ENCODE measurements at places on chromosomes 16 and 17.
A peak's percentile ranks its signal among the peaks of the same experiment; 100 is the strongest.

GRCh38 chr17:42697108-42697811 lies 14.9 kb downstream of the CNTNAP1 start:
- DNase-seq: no peak

GRCh38 chr17:55368706-55369105 lies 52.9 kb downstream of the MMD start:
- DNase-seq: no peak

- no peak for DNase-seq
Measured at GRCh38 chr16:83923581-83924365, 24.9 kb downstream of the MLYCD start.

DNA sequence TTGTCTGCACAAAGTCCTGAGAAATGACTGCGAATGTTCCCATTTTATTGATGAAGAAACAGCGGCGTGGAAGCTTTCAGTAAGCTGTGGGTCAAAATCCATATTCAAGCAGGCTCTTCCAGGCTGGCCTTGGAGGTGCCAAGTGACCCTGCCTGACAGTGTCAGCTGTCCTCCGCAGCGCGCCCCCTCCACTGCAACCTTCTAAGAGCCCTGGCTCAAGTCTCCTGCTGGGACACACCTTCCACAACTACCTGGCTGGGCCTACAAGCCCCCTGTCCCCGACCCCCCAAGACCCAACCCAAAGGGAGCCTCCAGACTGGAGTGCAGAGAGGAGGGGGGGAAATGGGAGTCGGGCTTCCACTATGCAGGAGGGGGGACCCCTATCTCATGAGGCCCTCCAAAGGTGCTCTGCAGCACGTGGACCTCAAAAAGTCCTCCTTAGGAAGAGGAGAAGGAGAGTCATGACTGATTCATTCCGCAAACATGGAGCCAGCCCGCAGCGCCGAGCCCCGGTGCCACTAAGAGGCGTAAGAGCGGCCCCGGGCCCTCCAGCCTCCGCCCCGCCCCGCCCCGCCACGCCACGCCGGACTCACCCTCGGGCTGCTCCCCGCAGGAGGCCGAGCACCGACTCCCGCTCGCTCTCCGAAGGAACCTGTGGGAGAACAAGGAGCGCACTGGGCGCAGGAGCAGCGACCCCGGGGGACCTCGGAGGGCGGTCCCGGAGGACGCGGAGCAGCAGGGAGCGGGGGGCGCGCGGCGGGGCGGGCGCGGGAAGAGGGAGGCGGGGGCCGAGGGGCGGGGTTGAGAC lies 574 bp downstream of the MPP3 start:
- no peak for DNase-seq

GRCh38 chr16:57231821-57232350 lies 13.2 kb upstream of the ARL2BP start:
- DNase-seq: no peak

DNA sequence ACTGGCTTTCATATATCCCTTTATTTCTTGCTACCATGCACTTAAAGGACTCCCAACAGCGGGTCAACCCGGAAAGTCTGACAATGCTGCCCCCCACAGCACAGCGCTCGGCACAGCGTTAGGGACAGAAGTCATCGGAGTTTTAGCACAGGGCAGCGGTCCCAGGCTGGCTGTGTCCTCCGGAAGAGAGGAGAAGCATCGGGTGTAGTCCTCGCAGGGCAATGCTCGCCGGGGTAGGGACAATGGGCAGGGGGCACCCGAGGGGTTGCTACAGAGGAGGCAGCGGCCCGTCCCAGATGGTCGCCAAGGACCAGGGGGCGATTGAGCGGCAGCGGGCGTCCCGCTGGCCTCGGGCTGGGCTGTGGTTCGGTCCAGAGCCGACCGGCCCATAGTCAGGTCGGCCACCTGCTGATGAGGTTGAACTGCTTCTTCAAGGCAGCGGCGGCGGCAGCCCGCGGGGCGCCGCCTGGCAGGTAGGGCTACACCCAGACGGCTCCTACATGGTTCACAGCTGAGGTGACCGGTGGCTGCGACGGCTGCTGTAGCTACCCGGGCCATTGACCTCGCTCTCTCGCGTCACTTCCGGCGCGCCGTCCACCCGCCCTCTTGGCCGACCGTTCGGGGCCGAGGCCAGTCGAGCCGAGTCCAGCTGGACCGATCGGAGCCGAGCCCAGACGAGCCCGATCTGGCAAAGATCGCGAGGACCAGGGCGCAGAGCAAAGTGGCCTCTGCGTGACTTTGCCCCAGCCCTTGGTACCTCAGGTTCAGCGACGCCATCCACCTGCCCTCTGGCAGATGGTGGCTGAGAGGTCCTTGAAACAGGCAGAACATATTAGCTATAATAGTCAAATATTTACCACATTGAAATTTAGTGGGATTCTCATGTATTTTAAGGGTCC lies 4.7 kb upstream of the LCMT1 start:
- DNase-seq: peak; percentile 95

GRCh38 chr16:26909623-26910022 lies 157.1 kb upstream of the C16orf82 start:
- no peak for DNase-seq

DNA sequence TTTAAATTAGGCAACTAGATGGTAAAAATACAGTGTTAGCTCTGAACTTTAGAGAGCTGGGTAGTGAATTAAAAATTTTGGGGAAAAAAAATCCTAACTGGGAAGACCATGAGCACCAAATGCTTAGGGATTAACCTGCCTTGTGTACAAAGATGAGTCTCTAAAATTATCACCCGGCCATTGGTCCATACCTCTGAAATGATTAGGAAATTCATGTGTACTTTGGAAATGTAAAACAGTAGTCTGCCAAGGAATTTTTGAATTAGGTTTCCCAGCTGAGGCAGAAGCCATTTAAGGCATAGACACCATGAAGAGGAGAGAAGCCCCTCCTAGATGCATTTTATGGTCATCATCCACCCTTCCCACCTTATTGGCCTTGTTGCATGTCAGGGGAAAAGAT lies 670.5 kb upstream of the SALL1 start:
- DNase-seq: no peak

Data from cerebellar cortex (tissue), 1 donor.